DMS 273 treated with DMSO at 0.1 percent for 48 hours (cell line): ENCODE measurements at places on chromosomes 16 and 17.

DNA sequence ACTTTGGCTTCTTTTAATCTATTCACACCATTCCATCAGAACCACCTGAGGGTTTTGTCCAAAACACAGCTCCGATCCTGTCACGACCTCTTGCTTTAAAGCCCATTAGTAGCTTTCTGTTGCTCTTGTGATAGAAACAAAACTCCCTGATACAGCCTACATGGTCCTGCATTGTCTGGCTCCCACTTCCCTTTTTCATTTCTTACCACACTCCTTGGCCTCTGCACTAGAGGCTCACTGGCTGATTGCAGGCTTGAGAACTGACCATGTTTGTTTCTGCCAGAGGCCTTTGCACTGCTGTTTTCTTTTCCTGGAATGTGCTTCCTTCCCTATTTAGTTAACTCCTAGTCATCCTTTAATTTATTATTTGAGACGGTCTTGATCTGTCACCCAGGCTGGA lies 23.7 kb downstream of the IST1 start:
- DNase-seq = no peak

GRCh38 chr16:55370762-55371482 lies 46.9 kb downstream of the IRX6 start:
- peak; percentile 32 for DNase-seq

GRCh38 chr17:58621174-58621573 lies 70.7 kb downstream of the TEX14 start:
- no peak for DNase-seq

DNA sequence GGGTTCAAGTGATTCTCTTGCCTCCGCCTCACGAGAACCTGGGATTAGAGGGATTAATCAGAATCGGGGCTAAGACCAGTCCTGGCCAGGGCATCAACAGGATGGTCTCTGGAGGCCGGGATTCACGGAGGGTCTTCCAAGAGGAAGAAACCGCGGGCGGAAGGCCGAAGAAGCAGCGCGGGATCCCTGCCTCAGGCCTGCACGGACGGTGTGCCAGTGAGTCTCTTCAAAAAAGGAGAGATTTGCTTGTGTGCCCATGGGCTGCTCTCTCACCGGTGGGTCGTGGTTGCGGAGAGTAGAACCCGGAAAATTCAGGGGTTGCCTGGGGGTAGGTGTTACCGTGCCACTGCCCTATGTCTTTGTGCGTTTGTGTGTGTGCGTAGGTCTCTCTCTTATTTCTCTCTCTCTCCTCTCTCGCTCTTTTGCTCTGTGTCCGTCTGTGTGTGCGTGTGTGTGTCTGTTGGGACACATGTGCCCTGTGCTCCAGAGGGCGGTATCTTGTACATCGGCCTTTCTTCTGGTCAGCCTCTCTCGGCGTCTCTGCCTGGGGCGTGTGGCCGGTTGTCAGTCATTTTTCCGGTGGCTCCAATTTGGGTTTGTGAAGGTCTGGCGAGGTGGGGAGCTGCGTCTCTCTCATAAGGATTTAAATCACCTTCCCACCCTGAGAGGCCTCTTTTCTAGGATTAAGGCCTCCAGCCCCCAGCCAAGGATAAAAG lies 613.2 kb downstream of the KCNJ18 start:
- DNase-seq = no peak

DNA sequence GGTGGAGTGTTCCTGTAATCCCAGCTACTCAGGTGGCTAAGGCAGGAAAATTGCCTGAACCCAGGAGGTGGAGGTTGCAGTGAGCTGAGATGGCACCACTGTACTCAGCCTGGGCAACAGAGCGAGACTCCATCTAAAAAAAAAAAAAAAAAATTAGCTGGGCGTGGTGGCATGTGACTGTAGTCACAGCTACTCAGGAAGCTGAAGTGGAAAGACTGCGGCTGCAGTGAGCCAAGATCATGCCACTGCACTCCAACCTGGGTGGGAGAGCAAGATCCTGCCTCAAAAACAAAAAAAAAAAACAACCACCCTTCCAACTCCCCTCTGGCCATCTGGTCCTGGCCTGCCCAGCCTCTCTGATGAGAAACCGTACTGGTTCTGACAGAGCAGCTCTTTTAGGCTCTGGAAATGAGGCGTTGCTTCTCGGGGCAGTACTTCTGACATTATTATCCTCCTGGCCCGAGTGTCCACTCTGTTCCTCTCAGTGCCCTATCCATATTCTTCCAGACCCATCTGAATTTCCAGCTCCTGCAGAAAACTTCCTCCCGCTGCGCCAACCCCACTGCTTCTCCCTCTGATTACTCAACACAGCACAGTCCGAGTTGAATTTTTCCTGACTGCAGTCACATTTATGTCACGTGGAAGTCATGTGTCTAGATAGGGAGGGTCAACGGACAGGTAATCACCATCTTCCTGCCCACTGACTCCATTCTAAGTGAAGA lies 13.3 kb downstream of the GGA2 start:
- DNase-seq = no peak

DNA sequence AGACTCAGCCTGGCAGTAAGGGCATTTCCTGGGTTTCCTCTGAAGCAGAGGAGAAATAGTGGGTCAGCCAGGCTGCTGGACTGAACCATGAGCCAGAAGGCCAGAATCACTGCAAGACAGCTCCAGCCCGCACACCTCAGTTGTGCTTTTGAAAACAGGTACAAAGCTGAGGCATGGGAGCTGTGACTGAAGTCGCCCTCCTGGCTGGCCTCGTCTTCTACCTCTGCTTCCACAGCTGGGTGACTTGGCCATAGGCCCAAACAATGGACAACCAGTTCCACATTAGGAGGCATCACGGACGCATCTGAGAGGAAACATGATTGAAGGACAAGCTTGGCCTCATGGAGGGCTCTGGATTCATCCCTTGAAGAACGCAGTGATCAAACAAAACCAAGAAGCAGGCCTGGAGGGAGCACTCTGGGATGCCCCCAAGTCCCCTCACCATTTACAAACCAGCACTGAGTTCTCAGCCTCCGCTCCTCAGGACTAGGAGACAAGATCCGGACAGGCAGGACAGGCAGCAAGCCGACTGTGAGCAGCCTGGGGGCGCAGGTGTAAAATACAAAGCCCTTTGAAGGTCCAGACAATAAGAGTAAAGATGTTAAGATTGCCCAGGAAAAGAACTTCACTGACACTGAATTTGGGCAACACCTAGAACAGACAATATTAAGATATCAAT lies 68.7 kb downstream of the N4BP1 start:
- DNase-seq = no peak
